ENCODE measurements at places on chromosomes 13 and 19.

DNA sequence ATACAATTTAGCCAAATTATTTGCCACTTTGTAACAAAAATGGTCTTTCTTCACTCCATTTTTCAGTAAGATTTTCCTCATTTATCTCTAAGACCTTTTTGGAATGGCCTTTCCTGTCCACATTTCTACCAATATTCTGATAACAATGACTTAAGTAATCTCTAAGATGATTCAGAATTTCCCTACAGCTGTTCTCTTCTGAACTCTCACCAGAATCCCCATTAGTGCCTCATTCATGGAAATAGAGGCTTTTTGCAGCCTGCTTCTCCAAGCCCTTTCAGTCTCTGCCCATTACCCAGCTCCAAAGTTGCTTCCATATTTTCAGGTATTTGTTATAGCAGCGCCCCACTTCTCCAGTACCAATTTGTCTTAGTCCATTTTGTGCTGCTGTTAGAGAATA, 867.0 kb downstream of the GPC5 start:
- DNase-seq: no peak

DNA sequence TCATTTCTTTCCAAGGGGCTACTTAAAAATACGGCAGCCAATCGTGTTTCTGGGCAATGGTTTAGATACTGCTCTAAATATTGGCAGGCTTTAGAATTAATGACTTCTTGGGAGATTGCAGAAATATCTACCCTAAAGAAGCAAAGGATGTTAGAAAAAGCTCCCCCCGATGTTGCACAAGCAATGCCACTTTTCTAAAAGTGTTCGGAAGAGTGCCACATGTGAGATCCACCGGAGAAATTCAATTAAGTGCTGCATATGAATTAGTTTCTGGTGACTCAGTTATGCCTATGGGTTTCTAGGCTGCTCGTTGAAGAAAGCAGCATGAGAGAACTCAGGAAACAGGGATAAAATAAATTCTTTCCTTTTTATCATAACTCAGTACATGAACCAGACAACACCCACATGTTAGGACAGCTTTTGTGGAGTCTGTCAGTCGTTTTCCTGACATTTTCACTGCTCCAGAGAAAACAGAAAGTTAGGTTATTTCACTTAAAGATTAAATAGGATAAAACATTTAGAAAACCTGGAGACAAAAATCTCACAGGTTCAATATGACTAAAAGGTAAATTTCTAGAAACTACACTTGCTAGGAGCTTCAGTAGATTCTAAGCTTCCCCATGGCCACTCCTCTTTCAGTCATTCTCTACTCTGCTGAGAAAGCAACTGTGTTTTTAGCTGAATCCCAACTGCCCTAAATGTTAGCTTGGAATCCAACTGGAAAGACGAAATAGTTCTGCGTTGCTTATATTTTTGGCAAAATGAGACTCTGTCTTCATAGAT, 244.7 kb downstream of the DCLK1 start:
- DNase-seq: no peak

DNA sequence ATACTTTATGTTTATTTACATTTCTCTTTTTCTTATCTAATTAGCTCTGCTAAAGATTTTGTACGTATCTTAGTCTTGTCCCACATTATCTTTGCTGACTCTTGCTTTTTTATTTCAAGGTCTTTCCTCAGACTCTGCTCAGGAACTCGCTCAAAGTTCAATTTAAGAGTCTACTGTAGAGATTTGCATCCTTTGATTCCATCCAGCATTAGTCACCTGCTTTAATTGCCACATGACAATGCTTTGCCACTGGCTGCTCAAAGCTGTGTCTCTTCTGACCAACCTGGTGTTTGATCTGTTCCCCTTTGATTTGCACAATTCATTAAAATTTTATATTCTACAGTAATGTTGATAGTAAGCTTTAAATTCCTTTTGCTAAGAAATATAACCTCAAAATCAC, 157.9 kb upstream of the FREM2 start:
- DNase-seq: no peak

- peak; percentile 64 for DNase-seq
These were observed 1.2 kb downstream of the CGB7 start for GRCh38 chr19:49056101-49056901.

DNA sequence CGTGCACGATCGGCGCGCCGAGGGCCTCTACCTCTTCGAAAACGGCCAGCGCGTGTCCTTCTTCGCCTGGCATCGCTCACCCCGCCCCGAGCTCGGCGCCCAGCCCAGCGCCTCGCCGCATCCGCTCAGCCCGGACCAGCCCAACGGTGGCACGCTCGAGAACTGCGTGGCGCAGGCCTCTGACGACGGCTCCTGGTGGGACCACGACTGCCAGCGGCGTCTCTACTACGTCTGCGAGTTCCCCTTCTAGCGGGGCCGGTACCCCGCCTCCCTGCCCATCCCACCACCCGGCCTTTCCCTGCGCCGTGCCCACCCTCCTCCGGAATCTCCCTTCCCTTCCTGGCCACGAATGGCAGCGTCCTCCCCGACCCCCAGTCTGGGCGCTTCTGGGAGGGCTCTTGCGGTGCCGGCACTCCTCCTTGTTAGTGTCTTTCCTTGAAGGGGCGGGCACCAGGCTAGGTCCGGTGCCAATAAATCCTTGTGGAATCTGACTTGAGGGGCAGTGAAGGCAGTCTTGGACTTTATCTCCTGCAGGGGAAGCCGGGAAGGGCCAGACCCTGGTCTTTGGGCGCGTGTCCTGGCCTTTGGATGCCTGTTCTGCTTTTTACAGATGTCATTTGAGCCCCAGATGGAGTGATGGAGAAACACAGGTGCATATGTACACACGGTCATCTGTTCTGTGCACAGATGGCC, 2.2 kb downstream of the CLEC11A start:
- DNase-seq: no peak

DNA sequence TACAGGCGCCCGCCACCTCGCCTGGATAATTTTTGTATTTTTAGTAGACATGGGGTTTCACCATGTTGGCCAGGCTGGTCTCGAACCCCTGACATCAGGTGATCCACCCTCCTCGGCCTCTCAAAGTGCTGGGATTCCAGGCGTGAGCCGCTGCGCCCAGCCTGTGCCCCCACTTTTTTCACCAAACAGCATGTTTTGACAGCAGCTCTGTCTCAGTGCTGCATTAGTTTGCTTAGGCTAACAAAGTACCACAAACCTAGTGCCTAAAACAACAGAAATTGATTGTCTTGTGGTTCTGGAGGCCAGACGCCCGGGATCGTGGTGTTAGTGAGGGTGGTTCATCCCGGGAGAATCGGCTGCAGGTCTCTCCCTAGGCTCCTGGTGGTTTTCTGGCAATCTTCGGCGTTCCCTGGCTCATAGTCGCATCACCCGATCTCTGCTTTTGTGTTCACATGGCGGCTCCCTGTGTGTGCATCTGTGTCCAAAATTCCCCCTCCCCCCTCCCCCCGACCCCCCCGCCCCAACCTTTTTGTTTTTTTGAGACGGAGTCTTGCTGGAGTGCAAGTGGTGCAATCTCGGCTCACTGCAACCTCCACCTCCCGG, 30.0 kb downstream of the MYH14 start:
- DNase-seq: no peak

GRCh38 chr19:8610041-8610935, at the start of gene ADAMTS10:
Gene ADAMTS10, minus strand, starts transcription at chr19:8610715. Its CDS starts 5,005 bp downstream, at chr19:8605710.
- peak; percentile 44 for DNase-seq

- no peak for DNase-seq
These were observed 65.1 kb upstream of the ITM2B start for GRCh38 chr13:48167866-48168265.

- DNase-seq: no peak
These were observed 2.0 kb downstream of the GJB2 start for GRCh38 chr13:20190481-20191310.

DNA sequence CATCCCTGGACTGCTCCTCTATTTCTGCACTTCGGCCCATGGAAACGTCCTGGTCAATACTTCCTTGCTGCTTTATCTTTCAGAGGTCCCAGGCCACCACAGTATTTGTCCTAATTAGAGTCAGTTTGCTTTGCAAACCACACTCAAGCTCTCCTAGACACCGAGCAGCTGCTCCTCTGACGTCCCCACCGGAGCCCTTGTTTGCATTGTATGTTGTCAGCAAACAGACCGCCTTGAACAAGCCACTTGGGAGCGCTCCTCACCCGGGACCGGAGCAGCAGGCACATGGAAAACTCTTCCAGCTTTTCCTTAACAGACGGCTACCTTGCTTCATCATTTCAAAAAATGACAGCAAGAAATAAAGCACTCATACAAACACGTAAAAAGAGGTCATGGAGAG, 51.5 kb upstream of the GTF3A start:
- no peak for DNase-seq

- DNase-seq: no peak
These were observed 2.8 kb upstream of the POP4 start for GRCh38 chr19:29603308-29603707.

GRCh38 chr19:41018736-41019290, 27.7 kb downstream of the CYP2B6 start:
- no peak for DNase-seq

- DNase-seq: no peak
These were observed 665.0 kb upstream of the SLITRK6 start for GRCh38 chr13:86464193-86464592.

- DNase-seq: no peak
These were observed 1034.8 kb downstream of the PCDH17 start for GRCh38 chr13:58666331-58666730.

GRCh38 chr19:10816691-10817090, 19.3 kb downstream of the TMED1 start:
- no peak for DNase-seq

DNA sequence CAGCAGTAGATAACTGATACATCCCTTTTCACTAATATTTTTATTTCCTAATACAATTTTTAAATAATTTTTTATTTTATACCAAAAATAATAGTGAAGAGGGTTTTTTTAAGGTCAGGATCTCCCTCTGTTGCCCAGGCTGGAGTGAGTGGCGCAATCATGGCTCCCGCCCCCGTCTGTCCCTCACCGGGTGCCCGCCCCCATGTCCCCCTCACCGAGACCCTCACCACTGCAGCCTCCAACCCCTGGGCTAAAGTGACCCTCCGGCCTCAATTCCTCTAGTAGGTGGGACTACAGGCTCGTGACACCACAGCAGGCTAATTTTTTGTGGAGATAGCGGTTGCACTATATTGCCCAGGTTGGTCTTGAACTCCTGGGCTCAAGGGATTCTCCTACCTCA, 17.8 kb upstream of the ZNF846 start:
- DNase-seq: no peak

DNA sequence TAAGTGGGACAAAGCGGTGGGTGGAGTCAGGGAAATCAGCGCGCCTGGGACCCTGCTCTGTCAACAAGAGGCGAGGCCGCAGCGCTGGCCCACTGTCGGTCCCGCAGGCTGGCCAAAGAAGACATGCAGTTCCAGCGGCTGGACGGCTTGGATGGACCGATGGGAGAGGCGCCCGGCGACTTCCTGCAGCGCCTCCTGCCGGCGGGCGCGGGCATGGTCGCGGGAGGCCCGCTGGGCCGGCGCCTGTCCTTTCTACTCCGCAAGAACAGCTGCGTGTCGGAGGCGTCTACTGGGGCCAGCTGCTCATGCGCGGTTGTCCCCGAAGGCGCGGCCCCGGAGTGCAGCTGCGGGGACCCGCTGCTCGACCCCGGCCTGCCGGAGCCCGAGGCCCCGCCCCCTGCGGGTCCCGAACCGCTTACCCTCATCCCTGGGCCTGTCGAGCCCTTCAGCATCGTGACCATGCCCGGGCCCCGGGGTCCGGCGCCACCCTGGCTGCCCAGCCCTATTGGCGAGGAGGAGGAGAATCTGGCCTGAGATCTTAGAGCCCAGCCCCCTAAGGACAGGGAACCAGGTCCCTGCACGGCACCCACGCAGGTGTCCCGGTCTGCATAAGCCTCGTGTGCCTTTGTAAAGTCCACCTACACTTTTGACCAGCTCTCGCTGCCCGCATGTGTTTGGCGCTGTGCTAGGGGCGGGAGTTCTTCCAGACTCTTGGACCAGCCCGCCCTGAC, 6.1 kb downstream of the BEST2 start:
- DNase-seq: peak; percentile 71

GRCh38 chr13:110869805-110870706, 44.8 kb downstream of the ANKRD10 start:
- DNase-seq: peak; percentile 32

DNA sequence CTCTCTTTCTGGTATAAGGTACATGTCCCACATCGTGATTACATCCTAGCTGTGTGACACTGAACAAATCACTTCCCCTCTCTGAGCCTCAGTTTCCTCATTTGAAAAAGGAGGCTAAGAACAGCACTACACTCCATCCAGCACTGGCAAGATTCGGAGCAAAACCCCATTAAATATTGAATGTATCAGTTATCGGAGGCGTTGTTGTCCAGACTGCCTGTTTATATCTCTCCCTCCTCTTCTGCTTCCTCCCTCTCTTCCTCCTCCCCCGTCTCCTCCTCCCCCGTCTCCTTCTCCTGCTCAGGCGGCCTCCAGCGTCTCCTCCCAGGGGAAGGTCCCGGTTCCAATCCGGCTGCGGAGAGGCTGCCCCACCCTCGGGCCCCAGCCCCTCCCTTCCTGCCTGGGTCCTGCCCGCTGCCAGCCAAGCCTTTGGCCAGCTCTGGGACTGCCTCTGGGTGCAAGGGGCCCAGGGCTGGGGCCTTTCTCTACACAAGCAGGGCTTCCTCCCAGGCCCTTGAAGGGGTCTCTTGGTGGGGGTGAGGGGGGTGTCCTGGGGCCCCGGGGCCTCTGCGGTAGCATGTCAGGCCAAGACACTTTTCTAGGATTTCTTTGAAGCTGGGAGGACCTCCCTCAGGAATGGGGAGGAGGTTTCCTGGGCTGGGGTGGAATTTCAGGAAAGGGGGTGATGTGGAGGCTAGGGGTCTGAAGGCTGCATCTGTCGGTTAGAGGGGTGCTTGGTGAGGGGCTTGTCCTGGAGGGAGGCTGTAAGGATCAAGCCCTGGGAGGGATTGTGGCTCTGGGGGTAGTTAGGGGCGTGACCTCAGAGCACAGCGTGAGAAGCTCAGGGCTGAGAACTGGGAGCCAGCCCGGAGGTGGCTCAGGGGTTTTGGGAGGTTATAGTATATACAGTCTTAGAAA, 1.9 kb downstream of the RRAS start:
- DNase-seq: no peak

DNA sequence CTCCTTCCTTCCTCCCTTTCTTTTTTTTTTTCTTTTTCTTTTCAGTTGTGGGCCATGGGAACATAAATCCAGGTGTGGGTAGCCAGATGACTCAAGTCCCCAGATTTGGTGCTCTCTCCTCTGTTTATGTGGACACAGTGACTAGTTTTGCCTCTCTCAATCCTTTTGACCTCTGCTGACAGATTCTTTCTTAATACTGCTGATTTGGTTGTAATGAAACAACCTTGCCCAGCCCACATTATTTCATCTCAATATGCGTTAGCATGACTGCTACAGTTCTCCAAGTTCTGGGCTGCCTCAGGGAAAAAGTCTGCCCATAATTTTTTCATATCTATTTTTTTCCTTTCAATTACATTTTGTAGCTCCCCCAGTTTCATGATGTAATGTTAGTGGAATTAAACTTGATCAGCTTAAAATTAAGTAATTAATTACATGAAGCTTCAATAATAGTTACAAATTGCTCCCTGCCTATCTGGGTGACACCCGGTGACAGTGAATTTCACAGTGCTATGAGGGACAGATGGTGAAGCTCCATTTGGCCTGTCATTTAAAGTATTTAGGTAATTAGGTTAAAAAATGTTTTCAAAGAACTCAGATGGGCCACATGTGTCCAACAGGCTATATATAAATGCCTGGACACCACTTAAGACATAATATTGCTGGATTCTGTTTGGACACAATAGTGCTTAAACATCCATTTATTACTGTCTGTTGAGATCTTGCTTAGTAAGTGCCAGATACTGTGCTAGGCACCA, 118.8 kb upstream of the FRY start:
- DNase-seq: no peak

- no peak for DNase-seq
These were observed 2353.0 kb downstream of the PCDH9 start for GRCh38 chr13:64877176-64877575.
